ENCODE measurements at places on chromosomes 13 and 19.

- no peak for DNase-seq
Measured at GRCh38 chr13:26551255-26551860, 6.1 kb upstream of the WASF3 start.

DNA sequence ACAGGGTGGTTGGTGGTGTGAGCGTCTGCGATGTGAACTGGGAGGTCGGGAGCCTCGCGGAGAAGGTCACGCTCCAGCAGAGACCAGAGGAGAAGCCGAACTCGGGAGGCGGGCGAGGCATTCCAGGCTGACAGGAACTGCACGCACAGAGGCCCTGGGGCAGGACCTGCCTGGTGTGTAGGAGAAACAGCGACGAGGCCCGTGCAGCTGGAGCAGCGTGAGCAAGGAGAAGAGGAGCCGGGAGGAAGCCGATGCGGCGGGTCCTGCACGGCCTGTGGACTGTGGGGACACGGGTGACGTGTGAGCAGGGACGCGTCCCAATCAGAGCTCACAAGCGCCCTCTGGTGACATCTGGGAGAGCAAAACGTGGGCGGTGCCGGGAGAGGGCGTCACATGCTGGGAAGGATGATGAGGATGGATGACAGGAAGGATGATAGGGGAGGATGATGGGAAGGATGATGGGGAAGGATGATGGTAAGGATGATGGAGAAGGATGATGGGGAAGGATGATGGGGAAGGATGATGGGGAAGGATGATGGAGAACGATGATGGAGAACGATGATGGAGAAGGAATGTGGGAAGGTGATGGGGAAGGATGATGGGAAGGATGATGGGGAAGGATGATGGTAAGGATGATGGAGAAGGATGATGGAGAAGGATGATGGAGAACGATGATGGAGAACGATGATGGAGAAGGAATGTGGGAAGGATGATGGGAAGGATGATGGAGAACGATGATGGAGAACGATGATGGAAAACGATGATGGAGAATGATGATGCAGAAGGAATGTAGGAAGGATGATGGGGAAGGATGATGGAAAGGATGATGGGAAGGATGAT is 16.1 kb upstream of the MADCAM1 start:
- DNase-seq: peak; percentile 93

DNA sequence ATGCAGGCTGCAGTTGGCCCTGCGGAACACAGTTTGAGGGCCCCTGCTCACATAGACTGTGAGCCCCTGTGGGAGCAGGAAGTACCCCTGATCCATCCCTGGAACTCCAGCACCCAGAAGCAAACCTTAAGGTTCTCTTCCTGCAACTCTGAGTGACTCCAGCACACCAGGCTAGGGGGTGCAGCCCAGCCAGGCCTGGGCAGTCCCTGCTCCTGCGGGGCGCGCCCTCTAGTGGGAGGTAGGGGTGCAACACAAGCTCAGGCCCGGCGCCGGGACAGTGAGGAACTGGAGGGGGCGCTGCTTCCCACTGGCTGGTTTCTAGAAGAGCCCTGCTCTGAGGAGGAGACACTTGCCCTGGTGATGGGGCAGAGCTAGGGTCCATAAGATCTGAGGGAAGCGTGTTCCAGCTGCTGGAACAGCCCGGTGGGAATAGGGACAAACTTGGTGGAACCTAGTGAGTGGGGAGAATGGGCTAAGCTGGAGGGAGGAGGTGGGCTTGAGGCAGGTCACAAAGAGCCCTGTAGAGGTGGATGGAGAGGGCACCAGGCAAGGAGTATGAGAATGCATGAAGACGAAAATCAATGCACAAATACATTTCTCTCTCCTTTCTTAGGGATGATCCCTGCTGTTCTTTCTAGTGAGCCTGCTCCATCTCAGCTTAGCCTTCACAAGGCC is 5.0 kb downstream of the ZSCAN5A start:
- no peak for DNase-seq

- DNase-seq: no peak
Measured at GRCh38 chr13:55155046-55155445, 1985.7 kb upstream of the PRR20A start.

- DNase-seq: no peak
Measured at GRCh38 chr19:38944981-38945506, 14.3 kb downstream of the MRPS12 start.

GRCh38 chr19:46963093-46963734 is 56.4 kb upstream of the NPAS1 start:
- no peak for DNase-seq

GRCh38 chr13:24104723-24105122 is 55.8 kb upstream of the SPATA13 start:
- DNase-seq: no peak

DNA sequence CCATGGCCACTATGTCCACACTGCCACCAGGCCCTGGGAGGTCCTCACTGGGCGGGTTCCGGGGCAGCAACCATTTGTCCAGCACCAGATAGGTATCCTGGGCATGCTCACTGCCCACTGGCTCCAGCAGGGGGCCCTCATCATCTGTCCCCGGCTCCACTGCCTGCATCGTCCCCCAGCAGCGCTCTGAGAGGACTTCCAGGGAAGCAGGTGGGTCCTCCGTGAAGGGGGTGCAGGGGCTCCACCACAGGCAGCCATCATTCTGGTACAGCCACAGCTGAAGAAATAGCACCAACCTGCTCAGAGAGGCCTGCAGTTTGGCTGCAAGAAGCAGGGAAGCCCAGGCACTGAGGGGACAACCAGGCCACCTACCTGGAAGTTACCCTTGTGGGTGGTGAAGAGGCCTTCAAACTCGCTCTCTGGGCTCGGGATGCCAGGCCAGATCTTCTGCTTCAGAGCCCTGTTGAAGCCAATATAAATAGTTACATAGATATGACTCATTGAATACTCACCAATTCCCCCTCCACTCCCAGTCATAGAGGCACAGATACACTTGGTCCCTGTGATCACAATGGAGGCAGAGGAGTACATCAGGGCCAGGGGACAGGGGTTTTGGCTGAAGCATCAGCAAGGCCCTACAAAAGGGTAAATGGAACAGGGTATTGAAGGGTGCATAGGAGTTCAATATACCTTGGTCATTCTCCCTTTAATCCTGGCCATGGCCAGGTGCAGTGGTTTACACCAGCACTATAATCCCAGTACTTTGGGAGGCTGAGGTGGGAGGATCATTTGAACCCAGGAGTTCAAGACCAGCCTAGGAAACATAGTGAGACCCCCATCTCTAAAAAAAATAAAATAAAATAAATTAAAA is 4.1 kb downstream of the SWSAP1 start:
- no peak for DNase-seq

GRCh38 chr13:111661776-111662175 is 341.3 kb downstream of the TEX29 start:
- peak; percentile 37 for DNase-seq

- DNase-seq: no peak
Measured at GRCh38 chr13:39025433-39025839, 12.5 kb downstream of the PROSER1 start.

- DNase-seq: no peak
Measured at GRCh38 chr13:43128504-43128961, 105.1 kb downstream of the DNAJC15 start.

GRCh38 chr13:101343128-101343787 is 73.0 kb downstream of the NALCN start:
- DNase-seq: no peak

GRCh38 chr19:55958356-55958755 is 10.7 kb downstream of the NLRP8 start:
- peak; percentile 62 for DNase-seq

DNA sequence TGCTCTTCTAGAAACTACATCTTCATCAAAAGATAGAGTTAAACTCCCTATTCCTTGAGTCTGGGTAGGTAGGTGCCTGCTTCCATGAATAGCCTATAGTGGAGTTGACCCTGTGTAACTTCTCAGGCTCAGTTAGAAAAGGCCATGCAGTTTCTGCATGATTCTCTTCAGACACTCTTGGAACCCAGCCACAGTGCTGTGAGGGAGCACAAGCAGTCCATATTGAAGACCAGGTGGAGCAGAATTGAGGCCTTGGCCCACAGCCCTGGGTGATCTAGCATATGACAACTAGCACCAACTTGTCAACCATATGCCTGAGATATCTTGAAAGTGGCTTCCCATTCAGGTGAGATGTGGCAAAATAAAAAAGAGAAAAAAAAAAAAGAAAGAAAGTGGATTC is 10.3 kb upstream of the PAN3 start:
- DNase-seq: no peak

DNA sequence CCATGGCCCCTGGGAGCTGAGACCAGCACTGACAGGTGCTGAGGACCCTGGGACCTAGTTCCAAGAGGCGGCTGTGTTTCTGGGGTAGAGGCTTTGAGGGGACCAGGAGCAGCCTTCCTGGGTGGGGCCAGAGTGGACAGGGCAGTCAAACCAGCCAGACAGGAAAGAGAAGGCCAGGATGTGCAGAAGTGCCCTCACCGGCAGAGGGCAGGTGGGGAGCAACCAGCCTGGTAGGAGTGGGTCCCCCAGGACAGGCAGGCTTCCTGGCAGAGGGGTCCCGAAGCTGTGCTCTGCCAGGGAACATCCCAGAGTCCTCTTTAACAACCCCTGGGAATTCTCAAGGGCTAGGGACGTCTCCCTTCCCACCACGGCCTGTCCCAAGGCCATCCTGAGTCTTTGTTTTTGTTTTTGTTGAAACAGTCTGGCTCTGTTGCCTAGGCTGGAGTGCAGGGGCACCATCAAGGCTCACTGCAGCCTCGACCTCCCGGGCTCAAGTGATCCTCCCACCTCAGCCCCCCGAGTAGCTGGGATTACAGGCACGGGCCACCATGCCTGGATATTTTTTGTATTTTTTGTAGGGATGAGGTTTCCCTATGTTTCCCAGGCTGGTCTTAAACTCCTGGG is 3.0 kb upstream of the HIPK4 start:
- DNase-seq: no peak

GRCh38 chr13:29397265-29397664 is 198.2 kb downstream of the SLC7A1 start:
- no peak for DNase-seq

GRCh38 chr13:98672947-98673613 is 79.4 kb downstream of the SLC15A1 start:
- DNase-seq: peak; percentile 95

GRCh38 chr19:46715620-46715974 is 1.3 kb downstream of the PRKD2 start:
- no peak for DNase-seq

DNA sequence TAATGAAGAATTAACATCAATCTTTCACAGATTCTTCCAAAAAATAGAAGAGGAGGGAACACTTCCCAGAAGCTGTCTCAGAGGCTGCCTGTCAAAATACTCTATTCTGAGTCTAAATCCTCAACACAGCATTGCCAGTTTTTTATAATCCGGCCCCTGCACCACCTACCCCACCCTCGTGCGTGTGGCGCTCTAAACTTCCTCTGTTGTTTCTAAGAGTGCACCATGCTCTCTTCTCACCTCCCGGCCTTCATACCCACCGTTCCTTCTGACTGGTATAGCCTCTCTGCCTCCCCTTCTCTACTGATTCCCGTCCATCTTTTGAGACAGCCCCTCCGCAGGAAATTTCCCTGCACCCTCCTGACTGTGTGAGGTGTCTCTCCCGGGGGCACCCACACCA is 136.8 kb downstream of the KATNAL1 start:
- DNase-seq: no peak

DNA sequence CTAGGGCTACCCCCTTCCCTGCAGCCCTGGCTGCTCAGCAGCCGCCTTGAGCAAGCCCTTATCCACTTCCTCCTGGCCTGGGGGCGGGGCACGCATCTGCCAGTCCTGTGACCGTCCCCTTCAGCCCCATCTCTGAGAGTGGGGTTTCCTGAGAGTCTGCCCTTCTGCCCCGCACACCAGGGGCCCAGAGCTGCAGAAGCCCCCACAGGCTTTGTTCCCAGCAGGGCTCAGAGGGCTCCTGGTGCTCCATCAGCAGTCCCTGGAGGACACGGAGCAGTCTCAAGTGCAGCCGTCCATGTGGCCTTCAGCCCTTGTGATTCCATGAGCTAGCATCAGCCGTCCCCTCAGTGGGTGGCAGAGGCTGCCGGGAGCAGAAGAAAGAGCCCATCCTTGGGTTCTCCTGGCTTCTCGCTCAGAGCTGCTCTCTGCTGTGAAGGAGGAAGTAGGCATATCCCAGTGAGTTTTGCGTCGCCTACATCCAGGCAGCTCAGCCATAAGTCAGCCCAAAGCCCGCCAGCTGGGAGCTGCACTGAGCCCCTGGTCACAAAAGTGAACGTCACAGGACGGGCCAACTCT is 16.3 kb downstream of the MYO9B start:
- no peak for DNase-seq

- no peak for DNase-seq
Measured at GRCh38 chr19:1918975-1919374, 13.8 kb downstream of the ADAT3 start.

DNA sequence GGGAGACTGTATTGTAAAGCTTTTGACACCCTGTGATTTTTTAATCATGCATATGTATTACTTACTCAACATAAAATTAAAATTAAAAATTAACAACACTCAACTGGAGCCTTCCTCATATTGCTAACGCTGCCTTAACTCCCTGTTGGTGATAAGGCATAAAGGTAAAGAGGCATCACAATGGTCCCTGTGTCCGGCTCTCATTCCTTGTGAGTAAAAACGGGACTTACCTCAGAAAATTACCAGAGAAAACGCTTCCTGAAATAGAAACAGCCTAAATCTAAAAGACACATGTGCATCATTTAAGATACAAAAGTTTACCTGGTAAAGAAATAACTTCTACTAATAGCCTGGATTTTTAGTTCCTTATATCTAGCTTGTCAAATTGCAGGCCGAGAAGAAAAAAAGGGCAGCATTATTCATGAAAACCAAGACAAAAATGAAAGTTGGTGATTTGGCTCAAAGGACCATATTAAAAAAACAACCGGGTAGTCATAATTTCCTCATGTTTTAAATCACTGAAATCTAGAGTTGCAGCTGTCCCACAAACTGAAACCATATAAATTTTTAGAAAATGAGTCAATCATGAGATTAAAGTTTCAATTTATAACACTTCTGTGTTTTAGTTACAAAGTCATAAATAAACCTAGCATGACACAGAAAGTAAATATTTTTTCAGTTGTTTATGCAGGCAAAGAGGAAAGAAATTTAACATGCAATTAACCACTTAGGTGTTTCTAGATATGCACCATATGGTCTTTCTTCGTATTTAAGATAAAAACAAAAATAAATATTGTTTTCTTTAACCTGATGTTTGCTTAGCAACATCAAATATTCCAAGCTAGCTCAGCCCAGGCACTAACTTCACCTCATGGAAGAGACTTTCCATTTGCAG is 94.7 kb downstream of the MIPEP start:
- DNase-seq: no peak

- DNase-seq: no peak
Measured at GRCh38 chr19:49327878-49328544, 3.0 kb upstream of the SLC6A16 start.

DNA sequence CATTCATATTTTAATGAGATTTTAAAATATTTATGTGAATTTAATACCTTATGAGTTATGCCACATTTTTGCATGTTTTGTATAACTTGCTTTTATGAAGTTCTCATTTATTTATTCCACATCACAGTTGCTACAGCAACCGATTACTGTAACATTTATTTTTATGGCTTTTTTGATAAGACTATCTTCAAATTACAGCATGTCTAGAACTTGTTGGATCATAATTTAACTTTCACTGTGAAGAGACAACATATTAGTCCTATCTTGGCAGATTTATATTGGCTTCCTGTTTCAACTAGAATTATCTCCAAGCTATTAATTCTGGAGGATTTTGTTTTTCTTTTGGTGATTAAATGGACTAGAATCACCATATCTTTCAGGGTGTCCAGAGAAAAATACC is 793.7 kb upstream of the SLITRK5 start:
- no peak for DNase-seq

All from lower leg skin (tissue), 4 donors.